T-helper 17 cell (primary cell): ENCODE measurements at places on chromosomes 5 and 9.

DNA sequence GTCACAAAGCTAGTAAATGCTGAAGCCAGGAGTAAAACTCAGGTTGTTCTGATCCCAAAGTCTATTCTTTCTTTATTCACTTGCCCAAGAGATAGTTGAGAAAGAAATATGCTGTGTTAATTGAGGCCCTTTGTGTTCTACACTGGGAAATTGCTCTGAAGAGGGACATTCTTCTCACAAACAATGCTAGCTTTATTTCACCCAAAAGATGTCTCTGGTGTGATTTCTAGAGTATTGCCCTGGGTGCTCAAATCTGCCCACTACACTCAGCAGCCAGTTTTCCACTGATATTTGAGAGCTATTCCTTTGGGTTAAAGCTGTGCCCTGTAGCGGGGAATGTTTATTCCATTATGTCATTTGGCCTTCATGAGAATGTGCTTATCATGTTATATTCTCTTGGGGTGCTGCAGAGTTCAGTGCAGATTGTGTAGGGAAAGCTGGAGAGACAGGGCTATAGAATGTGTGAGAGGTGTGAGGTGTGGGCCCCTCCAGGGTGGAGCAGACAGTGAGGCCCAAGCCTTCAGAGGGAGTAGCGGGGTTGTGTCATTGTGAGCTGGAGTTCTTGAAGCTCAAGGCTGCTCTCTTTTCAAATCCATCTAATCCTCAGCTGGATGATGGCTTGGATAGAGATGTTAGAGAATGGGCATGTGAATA is 21.0 kb upstream of the C5orf63 start:
- DNase-seq = no peak

DNA sequence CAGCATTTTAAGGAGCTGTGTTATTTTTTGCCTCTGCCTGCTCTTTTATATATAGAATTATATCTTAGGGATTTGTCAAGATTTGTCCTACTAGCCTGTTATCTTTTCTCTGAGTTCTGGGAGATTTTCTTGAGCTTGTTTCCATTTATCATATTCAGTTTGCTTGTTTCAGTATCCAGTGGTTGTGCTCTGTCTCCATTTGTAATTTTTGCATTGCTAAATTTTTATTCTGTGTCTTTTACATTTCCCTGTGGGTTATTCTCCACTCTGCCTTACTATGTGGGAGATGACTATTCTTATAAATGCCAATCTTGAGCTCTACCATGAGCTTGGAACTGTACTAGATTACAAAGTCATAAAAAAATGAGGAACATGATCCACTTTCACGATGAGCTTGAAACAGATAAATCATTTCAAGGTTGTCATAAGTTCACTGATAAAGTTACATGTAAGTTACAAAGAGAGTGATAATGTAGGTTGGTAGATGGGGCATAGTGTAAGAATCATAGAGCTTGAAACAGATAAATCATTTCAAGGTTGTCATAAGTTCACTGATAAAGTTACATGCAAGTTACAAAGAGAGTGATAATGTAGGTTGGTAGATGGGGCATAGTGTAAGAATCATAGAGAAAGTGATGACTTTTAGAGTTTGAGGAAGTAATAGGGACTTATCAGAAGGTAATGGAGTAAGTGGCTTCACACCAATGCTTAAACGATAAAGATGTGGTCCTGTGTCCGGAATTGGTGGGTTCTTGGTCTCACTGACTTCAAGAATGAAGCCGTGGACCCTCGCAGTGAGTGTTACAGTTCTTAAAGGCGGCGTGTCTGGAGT is 287.3 kb downstream of the ADGRV1 start:
- no peak for DNase-seq

DNA sequence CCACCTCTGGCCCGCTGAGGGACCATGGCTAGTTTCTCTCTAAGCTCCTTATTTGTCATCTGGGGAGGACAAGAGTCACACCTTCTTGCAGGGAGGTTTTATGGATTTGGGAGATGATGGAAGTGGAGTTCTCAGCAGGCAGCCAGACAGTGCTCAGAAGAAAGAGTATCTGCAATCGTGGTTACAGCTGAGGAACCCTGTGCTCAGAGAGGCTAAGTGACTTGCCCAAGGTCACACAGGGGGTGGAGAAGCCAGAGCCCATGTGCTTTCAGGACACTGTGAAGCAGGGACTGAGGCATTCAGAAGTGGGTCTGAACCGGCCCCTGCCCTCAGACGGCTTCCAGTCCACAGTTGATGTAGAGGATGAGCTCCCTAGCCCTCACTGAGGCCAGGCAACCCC is 10.8 kb downstream of the PRRX2 start:
- no peak for DNase-seq

DNA sequence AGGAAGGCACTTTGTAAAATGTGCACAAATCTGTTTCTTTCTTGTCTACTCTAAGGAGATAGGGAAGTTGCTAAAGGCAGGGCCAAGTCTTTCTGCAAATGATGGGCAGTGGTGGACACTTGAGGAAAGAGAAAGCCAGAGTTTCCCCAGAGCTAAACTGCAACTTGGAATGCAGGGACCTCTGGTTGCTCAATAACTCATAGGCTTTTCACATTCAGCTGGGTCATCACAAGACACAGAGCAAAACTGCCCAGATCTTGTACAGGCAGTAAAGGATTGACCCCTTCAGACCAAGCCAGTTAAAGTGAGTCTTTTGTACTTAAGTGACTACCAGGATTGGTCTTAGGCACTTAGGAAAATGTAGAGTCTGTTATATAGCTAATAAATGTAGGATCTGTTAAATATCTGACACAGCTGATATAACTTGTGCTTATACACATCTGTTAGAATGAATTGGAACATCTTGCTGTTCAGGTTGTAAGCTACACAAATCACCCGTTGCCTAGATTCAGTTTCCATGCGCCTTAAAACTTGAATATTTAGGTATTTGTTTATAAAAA is 13.5 kb upstream of the AGXT2 start:
- DNase-seq = no peak

DNA sequence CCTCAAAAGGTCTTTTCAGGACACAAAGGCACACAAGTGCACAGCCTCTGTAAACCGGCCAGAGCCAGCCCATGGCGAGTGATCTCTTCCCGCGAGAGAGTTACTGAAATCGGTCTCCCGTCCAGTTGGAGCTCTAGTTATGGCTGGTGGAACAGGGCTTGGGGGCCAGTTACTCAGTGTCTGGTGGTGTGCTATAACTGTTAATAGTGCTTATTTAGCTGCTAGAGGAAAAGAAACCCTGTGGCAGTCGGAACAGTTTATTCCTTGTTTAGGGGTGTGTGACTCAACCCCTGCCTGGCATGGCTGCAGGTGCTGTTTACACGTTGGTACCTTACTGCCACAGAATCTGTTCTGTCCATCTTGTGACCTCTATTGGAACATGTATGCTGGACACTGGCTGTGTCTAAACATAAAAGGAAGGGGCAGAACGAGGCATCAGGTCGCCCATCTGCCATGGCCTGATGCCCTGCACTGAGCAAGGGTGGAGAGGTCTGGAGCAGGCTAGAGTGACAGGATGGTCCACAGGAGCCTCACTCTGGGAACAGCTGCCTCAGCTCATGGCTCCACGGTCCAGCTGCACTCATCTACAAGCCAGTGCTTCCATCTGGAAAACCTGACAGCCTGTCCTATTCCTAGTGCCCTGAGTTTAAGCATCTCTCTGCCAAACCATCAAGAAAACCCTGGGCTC is 49.6 kb upstream of the SIMC1 start:
- no peak for DNase-seq

DNA sequence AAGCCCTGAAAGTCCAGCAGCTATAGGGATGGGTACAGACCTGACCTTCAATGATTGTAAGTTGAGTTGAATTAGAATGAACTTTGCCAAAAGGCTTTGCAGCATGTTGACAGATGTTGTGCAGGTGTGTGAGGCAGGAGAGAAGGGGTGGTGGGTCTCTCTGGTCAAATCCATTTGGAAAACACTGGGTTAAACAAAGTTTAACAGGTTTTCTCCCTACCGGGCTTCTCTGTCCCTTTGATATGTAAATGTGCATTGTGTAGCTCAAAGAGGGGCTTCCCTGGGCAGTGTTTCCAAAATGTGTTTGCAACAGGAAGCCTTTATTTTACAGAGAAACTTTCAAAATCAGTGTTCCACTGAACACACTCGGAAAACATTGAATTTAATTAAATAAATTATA is 72.1 kb upstream of the BRINP1 start:
- no peak for DNase-seq

- no peak for DNase-seq
Measured at GRCh38 chr5:67144183-67144639, 52.4 kb downstream of the CD180 start.

DNA sequence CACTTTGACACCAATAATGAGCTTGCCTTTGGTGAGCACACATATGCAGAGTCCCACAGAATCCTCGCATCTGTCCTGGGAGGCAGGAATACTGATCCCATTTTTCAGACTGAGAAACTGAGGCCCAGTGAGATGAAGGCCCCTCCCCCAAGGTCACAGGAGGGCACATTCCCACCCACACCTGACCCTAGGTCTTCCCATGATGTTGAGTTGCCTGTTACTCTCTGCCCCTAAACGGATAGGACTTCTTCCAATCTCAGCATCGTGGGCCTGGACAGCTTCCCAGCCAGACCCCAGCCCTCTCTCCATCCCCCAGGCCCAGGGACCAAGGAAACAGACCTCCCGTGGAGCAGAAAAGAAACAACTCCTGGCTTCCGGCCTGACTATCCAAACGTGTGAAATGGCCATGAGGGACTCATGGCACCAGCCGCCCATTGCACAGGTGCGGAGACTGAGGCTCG is 877 bp downstream of the SH3GLB2 start:
- DNase-seq = no peak

- DNase-seq = no peak
Measured at GRCh38 chr9:27534131-27534530, 4.5 kb upstream of the MOB3B start.
